ENCODE measurements at places on chromosomes 4 and X.

DNA sequence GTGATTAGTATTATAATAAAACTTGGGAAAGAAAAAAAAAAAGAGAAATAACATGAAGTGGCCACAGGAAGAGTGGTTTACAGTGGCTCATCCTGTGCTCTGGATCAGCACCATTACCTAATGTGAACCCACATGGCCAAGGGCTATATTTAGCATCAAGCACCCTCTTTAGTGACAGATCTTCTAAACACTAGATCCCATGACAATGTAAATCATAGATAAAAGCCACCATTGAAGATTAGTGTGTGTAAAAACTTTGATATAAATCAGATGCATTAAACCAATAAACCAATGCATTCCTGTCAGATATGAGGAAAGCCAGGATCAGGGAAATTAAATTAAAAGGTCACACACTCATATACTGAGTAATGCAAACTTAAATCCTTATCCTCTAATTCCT is 400.6 kb upstream of the MAGEB18 start:
- DNase-seq = no peak

GRCh38 chr4:5815641-5816040 is 77.2 kb downstream of the CRMP1 start:
- DNase-seq = no peak

DNA sequence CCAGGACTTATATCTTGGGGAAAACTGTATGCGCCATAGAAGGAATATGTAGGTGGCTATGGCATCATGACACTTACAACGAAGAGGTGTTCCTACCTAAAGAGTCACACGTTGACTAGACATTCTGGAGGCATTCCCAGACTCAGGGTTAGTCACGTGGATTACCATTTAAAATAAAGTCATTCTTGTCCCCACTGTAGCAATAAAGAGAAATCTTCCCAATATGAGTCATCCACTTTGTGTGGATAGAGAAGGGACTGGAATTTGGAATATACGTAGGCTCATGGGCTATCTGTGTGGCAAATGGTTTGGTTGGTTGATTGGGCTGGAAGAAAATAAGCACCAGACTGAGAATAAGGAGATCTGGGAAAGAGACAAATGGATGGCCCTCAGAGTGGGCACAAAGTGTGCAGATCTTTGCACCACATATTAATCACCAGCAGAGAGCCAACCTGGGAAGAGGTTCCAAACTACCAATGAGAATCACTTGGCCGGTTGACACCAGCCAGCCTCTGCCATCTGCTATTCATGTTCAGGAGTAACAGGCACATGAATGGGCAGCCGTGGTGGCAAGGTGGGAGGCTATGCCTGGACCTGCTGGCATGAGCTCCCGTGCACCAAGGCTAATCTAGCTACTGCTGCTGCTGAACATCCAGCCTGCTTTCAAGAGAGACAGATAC is 41.0 kb downstream of the MTNR1A start:
- DNase-seq = no peak

GRCh38 chr4:6767748-6768538 is 14.6 kb upstream of the KIAA0232 start:
- DNase-seq = no peak

DNA sequence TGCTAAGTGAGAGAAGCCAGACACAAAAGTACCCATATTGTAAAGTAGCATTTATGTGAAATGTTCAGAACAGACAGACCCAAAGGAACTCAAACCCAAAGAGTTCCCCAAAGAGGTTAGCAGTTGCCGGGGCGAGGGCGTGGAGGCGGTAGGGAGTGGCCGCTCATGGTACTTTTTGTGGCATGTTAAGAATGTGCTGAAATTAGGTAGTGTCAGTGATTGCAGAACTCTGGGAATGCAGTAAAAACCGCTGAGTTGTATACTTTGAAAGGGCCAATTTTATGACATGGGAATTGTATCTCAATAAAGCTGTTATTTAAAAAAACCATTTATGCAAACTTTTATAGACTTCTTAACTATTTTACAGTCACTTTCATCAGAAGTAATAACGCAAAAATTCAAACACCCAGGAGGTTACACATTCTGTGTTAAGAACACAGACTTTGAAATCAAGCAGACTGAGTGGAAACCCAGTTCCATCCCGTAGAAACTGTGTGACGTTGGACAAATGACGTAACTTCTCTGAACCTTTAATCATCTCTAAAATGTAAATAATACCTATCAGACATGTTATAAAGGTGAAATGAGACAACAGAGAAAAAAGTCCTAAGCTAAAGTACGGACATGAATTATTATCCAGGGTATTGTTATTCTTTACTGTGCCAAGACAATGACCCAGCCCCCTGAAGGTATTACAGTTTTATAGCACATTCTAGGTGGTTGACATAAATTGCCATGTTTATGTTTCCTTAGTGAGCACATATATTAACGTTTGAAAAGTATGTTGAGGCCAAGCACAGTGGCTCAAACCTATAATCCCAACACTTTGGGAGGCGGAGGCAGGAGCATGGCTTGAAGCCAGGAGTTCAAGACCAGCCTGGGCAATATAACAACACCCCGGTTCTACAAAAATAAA is 19.7 kb downstream of the ZFP42 start:
- no peak for DNase-seq

GRCh38 chrX:42093756-42094155 is 170.4 kb upstream of the CASK start:
- DNase-seq = no peak

DNA sequence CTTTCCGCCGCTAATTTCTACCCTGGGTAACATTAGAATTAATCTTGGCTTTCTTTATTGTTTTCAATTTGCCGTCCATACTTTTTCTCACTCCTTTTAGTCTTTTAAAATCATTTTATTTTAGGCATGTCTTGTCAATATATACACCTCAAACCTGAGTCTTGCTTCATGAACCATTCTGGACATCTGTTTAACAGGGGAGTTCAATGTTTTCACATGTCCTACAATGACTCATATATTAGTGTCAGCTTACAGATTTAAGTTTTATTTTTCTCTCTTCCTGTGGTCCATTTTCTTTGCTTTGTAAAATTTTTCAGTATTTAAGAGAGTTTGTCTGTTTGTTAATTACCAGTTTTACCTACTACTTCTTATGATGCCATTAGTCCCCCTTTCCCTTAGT is 89.5 kb downstream of the LCORL start:
- DNase-seq = no peak

DNA sequence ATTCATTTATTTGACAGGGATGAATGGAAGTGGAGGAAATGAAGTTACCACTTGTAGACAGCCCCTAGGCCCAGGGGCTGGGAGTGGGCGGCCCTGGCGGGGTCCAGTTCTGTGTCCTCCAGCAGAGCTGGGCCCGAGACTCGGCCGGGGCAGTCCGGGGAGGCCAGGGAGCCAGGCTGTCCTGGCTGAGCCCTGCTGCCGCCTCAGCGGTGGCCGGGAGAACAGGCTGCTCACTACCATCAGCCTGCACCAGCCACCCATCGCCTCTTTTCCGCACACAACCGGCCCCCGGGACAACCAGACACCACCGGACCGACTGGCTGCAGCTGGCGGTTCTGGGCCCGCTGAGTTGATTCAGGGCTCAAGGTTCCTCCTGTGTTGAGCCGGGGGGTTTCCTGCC is 25.6 kb downstream of the CLDN34 start:
- DNase-seq = no peak

GRCh38 chrX:2817036-2817435 is 11.7 kb upstream of the GYG2 start:
- no peak for DNase-seq

- no peak for DNase-seq
Measured at GRCh38 chrX:130301977-130302376, 33.3 kb upstream of the ZNF280C start.

DNA sequence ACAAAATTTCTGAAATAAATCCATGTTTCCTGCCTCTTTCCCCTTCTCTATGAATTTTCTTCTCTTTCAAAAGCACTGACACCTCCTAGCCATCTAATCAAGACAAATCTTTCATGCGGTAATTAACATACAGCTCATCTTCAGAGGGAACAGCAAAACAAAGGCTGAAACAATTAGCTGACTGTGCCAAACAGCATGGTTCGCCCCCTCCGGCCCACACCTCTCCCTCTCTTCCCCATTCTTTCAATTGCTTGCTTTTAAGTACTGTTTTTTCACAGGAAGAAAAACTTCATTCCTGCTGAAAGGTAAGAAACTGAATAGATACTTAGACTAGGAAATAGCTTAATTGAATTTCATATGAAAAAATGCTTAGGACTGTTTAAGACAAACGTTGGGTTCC is 291.1 kb upstream of the NOCT start:
- no peak for DNase-seq

DNA sequence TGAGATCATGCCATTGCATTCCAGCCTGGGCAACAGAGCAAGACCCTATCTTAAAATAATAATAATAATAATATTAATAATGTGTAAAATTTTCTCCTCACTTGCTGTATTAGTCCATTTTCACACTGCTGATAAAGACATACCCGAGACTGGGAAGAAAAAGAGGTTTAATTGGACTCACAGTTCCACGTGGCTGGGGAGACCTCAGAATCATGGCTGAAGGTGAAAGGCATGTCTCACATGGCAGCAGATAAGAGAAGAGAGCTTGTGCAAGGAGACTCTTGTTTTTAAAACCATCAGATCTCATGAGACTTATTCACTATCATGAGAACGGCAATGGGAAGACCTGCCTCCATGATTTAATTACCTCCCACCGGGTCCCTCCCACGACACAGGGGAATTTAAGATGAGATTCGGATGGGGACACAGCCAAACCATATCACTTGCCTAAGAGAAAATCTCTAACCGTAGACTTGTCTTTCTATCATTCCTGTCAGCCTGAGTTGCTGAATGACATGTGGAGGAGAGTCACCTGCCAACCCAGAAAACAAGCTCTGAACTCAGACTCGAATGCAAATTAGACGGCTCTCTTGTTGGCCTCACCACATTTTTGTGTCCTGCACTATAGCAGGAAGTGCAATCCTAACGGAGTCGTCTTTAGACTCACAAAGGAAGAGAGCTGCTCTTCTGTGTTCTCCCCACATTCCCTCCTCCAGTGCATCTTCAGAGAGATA is 51.9 kb upstream of the DCTD start:
- DNase-seq = no peak

GRCh38 chrX:1425381-1425780 is 27.3 kb downstream of the ASMTL start:
- no peak for DNase-seq

DNA sequence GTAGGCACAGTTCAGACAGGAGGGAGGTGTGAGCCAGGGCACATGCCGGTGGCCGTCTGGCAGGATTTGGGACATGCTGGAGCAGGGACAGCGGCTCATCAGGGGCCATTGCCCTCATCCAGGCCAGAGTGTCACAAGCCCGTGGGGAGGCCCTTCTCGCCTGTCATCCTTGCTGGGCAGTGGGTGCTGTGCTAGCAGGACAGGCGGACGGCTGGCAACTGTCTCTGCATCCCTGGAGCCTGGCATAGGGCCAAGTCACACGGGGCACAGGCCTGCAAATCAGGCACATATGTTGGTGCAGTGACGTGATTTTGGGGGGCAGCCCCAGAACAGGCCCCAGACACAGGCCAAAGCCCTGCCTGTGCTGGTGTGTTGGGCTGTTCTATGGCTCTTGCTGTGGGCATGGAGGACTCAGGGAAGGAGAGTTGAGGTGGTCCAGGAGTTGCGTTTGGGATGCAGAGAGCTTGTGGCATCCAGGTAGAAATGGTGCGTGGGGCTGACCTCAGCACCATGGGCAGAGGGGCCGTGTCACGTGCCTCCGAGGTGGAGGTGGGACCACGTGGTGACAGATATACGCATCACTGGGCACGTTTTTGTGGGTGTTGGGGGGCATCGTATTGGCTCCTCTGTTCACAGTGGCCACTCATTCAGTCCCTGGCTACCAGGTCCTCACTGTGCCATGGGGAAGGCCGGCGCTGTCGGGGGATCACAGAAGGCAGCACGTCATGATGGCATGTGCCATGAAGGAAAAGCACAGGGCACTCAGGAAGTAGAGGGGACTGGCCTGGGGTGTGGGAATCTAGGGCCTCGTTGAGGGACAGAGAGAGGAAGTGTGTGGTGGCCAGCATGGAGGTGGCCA is 14.6 kb upstream of the MSANTD1 start:
- DNase-seq = no peak

GRCh38 chr4:39502019-39502663 is 25.1 kb downstream of the UGDH start:
- DNase-seq = no peak
